PC-3 (cell line): ENCODE measurements at places on chromosomes 7 and 10. TPM values are rescaled to one million over a fixed set of nuclear protein-coding genes. Genes with fewer than 3 reads are reported as not detected.

AKR1C8 gene
- total RNA-seq, result not detected in 2 replicates

ECHDC3 gene
- not detected in 2 replicates for total RNA-seq

GRCh38 chr7:152975076-152975475 lies 215.5 kb downstream of the ACTR3B start:
- no peak for DNase-seq

DNA sequence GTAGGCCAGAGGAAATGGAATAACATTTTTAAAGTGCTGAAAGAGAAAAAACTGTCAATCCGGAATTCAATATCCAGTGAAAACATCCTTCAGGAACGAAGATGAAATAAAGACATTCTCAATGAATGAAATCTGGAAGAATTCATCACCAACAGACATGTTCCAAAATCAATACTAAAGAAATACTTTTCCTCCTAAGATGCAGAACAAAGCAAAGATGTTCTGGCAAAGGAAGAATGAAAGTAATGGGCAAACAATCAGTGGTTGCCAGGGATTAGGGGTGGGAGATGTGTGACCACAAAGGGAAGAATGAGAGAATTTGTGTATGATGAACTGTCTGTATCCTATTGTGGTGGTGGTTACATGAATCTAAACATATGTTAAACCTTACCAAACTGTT lies 52.8 kb upstream of the EEPD1 start:
- no peak for DNase-seq

- no peak for DNase-seq
Measured at GRCh38 chr10:82206831-82207230, 331.8 kb downstream of the NRG3 start.

- DNase-seq, result no peak
Measured at GRCh38 chr10:1230138-1230537, 174.0 kb downstream of the WDR37 start.

GRCh38 chr7:28488061-28488791 lies 75.9 kb downstream of the CREB5 start:
- no peak for DNase-seq

DNA sequence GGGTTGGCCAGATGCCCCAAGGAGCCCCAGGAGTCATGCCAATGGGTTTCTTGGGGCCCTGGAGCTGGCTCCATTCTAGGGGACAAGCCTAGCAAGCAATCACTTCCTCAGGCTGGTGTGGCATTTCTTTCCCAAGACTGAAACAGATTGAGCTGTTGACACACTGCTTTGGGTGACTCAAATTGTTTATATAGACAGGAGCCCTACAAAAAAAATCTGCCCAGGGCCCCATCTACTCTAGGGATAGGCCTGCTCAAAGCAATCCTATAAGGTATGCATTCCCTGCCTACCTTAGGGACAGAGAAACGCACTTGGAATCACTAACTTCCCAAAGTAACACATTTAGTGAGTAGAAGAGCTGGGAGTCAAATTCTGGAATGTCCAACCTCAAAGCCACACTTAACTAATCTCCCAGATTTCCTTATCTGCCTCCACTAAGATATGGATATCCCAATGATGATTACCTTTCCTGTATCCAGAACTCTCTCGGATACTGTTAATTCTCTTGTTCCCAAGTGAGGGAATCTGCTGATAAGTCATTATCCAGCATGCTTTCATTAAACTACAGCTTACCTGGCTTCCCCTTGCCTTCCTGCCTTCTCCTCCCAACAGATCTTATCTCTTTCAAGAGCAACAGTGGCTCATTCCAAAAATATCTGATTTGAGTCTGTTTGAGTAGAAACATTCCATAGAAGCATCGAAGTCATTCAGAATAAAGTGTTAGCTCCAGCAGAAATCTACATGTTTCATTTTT lies 3.1 kb downstream of the ABLIM1 start:
- DNase-seq, result peak; percentile 35
